ENCODE measurements at places on chromosomes 3 and 15. TPM values are rescaled to one million over a fixed set of nuclear protein-coding genes. Genes with fewer than 3 reads are reported as not detected.

DNA sequence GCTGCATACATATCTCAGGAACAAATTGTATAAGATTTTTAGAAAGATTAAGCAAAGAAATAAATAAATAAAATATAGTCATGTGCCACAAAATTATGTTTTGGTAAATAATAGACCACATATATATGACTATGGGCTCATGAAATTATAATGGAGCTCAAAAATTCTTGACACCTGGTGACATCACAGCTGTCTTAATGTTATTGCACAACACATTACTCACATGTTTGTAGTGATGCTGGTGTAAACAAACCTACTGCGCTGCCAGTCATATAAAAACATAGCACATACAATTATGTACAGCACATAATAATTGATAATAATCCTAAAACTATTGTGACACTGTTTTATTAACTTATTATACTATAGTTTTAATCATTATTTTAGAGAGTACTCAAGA, 1159.1 kb downstream of the SI start:
- DNase-seq, result no peak

- no peak for DNase-seq
These were observed 15.6 kb upstream of the WWTR1 start for GRCh38 chr3:149673393-149673792.

DNA sequence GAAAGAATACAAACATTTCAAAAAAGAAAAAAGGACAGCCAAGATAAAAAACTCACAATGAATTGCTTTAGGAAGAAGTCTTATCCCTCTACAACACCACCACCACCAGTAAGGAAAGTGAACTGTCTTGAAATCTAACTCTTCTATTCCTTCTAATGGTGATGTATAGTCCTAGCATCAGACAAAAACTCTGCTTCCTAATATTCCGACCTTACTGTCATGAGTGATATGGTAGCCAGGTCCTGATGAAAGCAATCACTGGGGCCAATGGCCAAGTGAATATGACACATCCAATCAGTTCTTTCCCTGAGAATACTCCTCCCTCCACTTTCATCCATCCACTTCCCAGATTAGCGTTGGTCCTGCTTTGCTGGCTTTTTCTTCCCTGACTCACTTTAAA, 14.8 kb downstream of the GK5 start:
- DNase-seq, result no peak

GRCh38 chr3:122931636-122932035, 95.9 kb downstream of the SEMA5B start:
- no peak for DNase-seq

DNA sequence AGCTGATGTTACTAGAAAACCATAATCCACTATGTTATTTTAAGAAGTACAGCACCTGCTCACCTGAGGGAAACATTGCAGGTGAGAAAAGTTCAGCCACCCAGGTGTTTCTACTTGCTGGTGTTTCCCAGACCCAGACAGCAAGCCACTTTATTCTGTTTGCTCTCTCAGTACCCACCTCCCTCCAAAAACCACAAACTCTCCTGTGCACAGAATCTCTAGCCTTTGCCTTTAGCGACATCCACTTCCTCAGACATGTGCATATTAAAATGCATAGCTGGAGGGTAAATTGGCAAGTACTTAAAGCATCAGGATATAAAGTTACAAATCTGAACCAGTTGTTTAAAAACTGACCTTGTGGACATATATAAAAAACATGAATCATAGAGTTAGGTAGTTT, 36.7 kb downstream of the VGLL3 start:
- DNase-seq, result no peak

DNA sequence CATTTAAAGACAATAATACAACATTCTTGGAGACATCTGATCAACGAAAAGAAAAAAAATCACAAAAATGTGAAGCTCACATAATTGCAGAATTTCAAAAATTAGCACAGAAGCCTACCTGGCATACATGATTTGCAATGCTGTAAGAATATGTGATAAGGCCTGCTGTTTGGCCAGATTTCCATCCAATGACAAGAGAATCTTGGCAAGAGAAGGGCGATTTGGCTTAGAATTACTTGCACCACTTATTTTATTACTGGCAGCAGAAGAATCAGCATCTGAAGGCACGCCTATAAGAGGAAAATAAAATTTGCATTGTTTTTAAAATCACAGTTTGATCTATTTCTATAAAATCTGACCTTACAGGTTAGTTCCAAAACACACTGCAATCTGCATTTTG, 70.3 kb upstream of the OCA2 start:
- DNase-seq, result no peak

TTLL13 gene
- total RNA-seq, result not detected

AGBL1 gene
- total RNA-seq, result not detected

Data from kidney epithelial cell (primary cell).